ENCODE measurements at places on chromosomes 1 and 21. TPM values are rescaled to one million over a fixed set of nuclear protein-coding genes. Genes with fewer than 3 reads are reported as not detected.

- DNase-seq: no peak
Observed at GRCh38 chr1:93143769-93144168, 36.4 kb downstream of the TMED5 start.

DNA sequence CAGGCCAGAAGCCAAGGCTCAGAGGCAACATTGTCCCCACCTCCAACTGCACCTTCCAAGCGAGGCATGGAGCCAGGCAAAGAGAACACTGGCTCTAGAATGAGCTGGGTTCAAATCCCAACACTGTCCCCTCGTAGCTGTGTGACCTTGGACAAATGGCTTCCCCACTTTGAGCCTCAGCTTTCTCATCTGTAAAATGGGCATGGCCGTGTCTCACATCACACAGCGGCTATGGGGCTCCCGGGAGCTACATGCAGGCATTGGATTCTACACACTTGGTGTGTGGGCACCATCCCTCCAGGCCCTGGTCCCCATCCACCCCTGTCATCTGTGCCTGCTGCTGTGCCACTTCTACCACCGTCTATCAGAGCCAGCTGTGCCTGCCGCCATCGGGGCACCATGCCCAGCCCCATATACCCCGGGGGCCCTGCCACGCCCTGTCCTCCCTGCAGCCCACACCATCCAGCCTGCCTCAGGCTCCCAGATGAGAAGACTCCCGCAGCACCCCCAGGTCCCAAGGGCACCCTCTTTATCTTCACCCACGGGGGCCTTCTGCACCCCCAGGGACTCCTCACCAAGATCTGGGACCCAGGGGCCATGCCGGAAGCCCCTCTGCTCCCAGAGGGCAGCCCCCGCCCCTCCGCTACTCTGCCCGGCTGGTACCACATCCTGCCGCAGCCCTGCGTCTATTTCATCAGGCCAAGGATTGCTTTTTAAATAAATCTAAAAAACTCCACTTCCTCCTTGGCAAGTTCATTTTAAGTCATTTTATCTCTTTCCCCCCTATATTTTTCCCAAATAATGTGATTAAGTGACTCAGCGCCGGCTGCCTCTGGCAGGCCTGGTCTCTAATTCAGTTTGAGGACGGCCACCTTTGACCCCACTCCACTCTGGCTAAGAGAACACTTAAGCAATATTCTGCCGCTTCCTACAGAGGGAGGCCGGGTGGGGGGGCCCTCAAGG, 107.8 kb upstream of the TARDBP start:
- DNase-seq: no peak

DNA sequence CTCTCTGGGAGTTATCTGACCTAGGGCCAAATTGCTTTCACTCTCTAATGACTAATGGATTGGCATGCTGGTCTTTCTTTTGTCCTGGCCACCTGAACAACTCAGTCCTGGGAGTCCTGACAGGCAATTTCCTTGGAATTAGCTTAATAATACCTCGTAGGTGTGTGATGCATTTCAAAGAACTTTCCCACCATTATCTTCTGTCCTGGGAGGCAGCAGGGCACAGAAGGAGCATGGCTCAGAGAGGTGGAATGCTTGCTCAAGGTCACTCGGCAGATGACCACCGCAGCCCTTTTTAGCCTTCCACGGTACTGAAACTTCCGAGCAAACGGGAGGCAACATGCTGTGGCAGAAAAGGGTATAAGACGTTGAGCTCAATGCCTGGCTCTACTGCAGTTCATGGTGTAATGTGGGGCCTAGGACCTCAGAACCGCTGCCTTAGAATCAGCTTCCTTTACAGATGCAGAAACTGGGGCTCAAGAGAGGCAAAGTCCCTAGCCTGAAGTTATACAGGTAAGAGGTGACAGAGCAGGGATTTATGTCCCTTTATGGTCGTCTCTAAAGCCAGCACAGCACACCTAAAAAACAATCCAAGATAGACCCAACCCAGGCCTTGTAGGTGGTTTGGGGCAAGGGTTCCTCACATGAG, 3.2 kb downstream of the ID3 start:
- DNase-seq: peak; percentile 95

DNA sequence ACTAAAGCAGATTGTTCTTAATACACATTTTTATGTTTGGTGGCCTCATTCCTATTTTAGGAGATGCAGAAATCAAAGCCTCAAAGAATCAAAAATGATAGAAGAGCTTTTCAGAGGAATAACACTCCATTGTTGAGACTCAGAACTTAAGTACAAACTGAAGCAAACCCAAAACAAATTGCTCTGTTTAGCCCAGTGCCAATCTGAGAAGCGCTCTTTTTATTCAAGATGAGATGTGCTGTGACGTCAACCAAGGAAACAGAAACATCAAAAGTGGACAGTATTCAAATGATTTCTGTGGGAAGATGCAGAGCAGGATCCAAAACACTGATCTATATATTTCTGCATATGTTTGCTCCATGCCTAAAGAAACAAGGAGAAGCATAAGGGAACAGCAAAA, 18.0 kb downstream of the COLGALT2 start:
- no peak for DNase-seq

DNA sequence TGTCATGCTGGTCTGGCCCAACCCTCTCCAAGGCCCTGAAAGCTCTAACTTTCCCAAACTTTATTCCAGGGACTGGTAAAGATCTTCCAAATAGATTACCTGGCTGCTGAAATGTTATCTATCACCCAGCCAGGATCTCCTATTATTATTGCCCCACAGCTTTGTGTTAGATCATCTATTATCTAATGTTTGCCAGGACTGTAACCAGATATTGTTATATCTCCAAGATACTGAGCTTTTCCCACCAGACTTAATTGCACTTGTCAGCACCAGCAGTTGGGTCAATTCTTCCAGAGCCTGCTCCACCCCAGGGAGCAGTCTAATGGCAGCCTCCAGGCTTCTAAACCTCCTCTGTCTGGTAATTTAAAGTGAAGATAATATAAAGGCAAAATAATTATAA, 59.1 kb downstream of the PRDX6 start:
- no peak for DNase-seq

GRCh38 chr1:225863167-225863566, 19.0 kb downstream of the TMEM63A start:
- DNase-seq: no peak

DNA sequence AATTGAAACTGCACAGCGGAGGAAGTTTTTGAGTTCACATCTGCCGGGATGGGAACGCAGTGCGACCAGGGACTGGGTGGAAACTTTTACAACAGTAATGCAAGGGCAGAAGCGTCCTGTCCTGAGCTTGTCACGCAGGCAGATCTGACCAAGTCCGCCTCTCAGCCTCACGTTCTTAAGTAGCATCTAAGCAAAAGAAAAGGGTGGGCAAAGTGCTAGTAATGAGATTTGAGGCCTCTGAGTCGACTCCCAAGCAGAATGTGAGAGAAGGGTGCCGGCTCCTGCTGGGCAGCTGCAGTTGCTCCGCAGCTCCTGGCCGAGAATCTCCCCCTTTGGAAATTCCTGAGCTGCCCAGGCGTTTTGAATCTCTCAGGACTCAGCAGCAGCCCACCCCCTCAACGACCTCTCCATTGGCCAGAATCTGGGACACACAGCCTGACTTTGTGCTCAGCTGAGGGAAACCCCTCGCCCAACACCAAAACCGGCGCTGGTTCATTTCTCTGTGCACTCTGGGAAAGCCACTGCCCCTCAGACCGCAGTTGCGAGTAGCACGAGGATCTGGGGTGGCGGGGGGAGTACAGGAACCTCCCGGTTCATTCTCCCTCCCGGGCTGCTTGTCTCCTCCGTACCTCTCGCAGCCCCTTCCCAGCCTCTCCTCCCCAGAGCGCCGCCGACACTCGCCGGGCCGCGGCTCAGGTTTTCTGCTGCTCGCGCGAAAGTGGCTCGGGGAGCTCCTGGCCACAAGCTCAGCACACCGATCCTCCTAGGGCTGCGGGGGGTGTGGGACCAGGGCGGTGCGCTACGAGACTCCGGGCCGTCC, 913 bp upstream of the S1PR1 start:
- DNase-seq: peak; percentile 40

GRCh38 chr1:13536571-13536970, 22.8 kb upstream of the LRRC38 start:
- DNase-seq: no peak

GRCh38 chr1:219119839-219120238, 53.8 kb upstream of the LYPLAL1 start:
- no peak for DNase-seq

DNA sequence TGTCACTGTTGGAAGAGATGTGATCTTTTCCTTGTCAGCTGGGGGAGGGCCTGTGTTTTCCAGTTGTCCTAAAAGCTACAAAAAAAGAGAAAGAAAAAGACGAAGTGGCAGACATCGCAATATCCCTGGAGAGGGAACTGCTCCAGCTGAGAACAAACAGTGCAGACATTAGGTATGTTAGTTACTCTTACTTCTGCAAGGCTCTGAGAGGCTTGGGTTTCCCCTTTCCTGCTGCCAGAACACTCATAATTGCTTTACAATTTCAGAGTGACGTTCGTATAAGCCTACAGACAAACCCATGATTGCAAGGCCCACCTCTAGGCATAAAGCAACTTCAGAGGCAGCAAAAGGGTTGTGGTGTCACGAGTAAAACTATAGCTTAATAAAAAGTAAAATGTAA, 31.1 kb downstream of the CD160 start:
- DNase-seq: no peak

- DNase-seq: no peak
Observed at GRCh38 chr1:201543871-201544642, 5.1 kb downstream of the NAV1 start.

DNA sequence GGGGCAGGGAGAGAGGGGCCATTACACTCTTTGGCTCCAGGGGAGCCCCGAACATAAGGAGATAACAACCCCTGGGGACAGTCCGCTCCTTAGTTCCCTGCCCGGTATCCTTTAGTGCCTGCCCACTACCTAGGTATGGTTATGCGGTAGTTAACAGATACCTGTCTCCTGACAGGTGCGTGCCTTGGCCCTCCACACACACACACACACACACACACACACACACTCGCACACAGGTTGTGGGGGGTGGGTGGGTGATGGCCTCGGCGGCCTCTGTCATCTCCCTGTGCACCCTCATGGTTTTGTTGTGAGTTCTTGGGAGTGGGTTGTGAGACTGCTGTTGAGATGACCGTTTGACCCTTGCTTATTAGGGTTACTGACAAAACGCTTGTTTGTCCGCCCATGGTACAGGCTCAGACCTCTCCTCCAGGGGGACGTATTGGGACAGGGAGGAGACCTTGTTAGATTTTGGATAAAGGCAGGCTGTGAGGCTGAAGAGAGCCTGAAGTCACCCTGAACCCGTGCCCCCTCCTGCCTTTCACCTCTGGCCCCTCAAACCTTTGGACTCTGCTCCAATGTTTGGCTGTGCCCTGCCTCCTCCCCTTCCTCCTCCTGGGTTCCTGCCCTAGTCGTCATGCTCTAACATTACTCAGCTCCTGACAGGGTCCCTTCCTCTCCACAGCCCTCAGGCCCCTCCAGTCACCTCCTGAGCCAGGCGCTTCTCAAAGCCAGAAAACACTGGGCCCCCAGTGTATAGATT, 979 bp downstream of the RASSF5 start:
- no peak for DNase-seq

DNA sequence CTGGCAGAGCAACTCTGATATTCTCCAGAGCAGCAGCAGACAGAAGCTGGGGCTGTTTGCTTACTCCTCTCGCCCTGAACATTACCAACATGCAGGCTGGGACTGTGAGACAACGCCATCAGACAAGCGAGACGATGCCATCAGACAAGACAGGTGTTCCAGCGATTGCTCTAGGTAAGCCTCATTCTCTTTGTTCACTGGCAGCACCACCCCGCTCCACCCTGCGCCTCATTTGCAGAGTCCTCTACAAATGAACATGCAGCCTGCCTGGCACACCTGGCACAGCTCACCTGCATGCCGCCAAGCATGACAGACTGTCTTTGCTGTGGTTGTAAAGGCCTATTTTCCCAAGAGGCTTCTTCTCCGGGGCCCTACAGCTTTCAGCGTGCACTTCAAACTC, 346.2 kb downstream of the SMYD3 start:
- DNase-seq: peak; percentile 7

DNA sequence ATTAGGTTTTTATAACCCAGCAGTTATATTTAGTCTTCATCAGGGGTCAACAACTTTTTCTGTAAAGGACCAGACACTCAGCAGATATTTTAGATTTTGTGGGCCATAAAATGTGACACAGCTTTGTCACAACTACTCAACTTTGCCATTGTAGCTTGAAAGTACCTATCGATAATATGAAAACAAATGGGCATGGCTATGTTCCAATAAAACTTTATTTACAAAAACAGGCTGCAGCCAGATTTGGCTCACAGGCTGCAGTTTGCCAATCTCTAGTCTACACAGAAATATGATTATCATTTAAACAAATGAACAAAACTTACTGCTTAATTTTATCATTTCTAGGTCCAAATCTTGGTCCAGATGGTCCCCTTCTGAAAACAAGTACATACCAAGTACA, 23.0 kb downstream of the VAMP4 start:
- DNase-seq: no peak

DNA sequence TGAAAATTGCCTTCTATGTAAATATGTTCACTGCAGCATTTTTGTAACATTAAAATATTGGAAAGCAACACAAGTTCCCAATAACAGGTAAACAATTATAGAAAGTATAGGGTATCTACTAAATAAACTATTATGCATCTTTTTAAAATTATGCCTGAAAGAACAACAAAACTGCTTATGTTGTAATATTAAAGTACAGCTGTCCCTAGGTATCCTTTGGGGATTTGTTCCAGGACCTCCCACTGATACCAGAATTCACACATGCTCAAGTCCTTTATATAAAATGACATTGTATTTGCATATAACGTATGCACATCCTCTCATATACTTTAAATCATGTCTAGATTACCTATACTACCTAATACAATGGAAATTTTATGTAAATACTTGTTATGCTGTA, 121.8 kb upstream of the TNFSF4 start:
- no peak for DNase-seq

DNA sequence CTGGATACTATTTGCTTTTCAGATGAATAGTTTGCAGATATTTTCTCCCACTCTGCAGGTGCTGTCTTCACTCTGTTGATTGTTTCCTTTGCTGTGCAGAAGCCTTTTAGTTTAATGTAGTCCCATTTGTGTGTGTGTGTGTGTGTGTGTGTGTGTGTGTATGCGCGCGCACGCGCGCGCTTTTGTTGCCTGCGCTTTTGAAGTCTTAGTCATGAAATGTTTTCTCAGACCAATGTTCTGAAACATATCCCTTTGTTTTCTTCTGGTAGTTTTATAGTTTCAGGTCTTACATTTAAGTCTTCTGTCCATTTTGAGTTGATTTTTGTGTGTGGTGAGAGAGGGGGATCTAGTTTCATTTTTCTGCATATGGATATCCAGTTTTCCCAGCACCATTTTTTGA, 63.5 kb downstream of the XPR1 start:
- no peak for DNase-seq

GRCh38 chr1:93865253-93865652, 13.8 kb downstream of the DNTTIP2 start:
- no peak for DNase-seq

GRCh38 chr21:33339918-33340317, 15.1 kb downstream of the IFNAR1 start:
- no peak for DNase-seq

- DNase-seq: no peak
Observed at GRCh38 chr1:39081271-39082009, 55.3 kb downstream of the NDUFS5 start.

GRCh38 chr1:78096017-78096416, 50.3 kb downstream of the GIPC2 start:
- no peak for DNase-seq

- DNase-seq: no peak
Observed at GRCh38 chr21:23968722-23969647, 1638.3 kb downstream of the MRPL39 start.

GRCh38 chr1:13707164-13707563, 7.2 kb downstream of the PRDM2 start:
- DNase-seq: no peak

Gene EFNA3
- 11.9 TPM for total RNA-seq

Gene TBX19
- 0.51 TPM for total RNA-seq

Gene MAN1A2
- total RNA-seq: 44.0 TPM

Gene OR2L8
- total RNA-seq: not detected

Gene LCE1D
- not detected for total RNA-seq

Data from bronchial epithelial cell (primary cell).